Cortex of kidney (tissue), 1 donor: ENCODE measurements at places on chromosomes 5 and 9.

- no peak for DNase-seq
Observed at GRCh38 chr5:180495292-180495691, 1.1 kb downstream of the CNOT6 start.

- no peak for DNase-seq
Observed at GRCh38 chr5:150258130-150258529, 31.4 kb downstream of the CAMK2A start.

- DNase-seq, result no peak
Observed at GRCh38 chr9:124040935-124041816, 29.6 kb downstream of the LHX2 start.

DNA sequence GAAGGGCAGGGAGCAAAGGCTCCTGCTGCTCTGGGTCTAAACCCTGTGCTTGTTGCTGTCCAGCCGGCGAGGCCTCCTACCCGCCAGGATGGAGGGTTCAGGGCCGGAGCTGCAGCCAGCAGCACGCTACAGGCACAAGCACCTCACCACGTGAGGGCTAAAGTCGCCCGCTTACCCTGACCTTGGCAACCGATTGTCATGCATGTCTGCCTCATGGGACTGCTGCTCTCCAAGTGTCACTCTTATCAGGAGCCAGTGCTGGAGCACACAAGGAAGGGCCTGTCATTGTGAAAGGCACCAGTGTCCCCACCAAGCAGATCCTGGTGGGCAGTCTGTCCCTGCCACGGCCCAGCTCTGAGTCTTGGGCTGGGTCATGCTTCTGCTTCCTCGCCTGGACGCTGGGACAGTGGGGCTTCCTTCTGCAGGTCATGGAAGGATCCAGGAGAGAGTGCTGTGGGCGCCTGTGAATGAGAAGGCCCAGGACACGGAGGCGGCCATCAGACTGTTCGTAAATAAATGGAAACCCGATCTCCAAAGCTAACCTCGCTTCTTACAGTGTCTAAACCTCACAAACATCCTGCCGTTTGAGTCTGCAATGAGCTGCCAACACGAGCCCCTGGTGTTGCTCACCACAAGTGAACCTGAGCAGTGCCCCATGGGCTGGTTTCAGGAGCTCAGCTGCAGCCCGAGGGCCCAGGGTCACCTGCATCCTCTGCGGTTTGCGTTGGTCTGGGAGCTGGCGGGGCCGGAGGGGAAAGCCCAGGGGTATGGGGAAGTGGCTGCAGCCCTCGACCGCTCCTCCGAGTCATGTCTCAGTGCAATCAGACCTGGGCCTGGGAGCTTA, 58.2 kb upstream of the RXRA start:
- no peak for DNase-seq

DNA sequence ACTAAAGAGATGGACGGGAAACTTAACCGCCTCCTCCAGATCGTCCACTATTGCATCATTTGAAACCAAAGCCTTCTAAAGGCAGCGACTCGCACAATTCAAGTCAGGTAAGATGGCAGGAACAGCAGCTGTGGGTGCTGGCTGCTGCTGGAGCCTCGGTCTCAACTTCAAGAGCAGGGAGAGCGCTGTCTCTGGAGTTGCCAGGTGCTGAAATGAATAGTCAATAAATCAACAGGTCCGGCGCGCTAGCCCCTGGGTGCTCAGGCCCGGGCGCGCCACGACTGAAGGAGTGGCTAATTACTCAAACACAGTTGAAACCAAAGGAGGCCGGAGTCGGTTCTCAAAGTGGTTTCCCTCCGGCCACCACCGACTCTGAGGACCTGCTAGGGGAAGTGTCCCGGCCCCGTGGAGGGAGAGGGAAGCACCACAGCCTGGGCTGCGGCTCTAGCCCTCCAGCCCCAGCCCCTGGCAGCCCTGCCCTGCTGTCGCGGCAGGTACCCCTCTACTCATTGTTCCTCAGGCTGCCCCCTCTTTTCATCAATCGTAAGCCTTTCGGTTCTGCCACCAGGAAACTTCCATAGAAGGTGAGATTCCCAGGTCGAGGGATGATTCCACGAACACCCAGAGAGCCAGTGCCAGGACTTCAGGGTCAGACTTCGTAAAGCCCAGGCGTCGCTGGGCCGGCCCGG, 804 bp downstream of the TTC39B start:
- DNase-seq, result no peak
